ENCODE measurements at places on chromosomes 12 and 14.

DNA sequence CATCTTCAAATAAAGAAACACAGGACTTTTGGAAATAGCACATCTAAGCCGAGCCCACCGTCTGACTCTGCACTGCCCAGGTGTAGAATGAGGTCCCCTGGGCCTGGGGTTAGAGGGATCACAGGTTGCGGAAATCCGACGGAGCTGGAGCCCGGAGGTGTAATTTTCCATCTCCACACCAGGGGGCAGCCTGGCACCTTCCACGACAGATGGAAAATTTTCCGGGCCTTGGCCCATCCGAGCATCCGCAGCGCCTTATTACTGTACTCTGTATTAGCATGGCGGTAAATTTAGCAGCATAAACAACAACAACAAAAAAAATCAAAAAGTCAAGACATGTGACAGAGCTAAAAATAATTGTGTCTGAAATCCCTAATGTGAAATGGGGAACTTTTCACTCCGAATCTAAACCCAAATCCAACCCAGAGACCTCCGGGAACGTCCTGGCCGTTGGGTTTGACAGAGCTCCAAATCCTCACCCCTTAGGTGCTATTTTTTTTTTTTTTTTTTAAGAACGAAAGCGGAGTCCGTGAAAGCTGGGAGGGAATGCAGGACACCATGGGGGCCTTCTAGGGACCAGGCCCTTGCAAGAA, 93.9 kb downstream of the KSR2 start:
- DNase-seq = peak; percentile 42

DNA sequence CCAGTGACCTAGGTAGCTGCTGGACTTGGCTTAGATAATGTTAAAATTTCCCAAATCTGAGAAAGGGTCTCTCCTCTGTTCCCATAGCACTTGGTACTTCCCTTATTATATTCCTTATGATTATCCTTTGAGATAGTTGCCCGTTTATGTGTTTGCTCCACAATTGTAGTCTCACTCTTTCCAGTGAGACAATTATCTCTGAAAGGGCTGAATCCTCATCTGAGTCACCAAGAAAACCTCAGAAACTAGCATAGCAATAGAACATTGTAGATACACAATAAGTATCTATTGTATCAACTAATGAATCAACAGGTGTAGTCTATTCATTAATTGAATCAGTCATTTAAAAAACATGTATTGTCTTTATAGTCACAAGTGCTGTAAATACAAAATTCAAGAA, 119.1 kb upstream of the FAR2 start:
- DNase-seq = no peak

- no peak for DNase-seq
These were observed 78.7 kb downstream of the TXNDC16 start for GRCh38 chr14:52473557-52473956.

DNA sequence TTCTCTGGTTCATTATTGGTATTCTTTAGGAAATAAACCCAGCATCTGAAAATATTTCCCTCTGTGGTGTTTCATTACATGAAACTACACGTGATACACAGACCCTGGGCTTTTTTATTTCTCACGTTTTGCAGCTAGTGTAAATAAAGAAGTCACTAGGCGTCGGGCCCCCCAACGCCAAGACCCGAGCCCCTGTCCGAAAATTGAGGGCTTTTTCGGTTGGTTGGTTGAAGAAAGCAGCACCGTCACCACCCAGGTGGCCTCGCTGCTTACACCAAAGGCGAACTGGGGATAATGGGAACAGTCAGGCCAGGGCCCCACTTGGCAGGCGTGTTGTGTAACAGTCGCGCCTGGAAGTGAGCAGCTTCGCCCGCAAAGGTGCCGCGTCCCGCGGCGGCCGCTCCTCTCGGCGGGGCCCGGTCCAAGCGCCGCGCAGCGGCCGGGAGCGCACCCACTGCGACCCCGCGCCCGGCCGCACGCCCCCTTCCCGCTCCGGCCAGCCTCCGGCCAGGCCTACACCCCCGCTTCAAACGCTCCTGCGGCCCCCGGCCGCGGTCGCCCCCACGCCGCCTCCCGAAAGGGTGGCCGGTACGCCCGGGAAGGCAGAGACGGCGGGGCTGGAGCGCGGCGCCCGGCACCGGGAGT, 1.2 kb downstream of the DUSP16 start:
- no peak for DNase-seq

- peak; percentile 51 for DNase-seq
These were observed 63.7 kb downstream of the ZNF664 start for GRCh38 chr12:124036657-124037109.

DNA sequence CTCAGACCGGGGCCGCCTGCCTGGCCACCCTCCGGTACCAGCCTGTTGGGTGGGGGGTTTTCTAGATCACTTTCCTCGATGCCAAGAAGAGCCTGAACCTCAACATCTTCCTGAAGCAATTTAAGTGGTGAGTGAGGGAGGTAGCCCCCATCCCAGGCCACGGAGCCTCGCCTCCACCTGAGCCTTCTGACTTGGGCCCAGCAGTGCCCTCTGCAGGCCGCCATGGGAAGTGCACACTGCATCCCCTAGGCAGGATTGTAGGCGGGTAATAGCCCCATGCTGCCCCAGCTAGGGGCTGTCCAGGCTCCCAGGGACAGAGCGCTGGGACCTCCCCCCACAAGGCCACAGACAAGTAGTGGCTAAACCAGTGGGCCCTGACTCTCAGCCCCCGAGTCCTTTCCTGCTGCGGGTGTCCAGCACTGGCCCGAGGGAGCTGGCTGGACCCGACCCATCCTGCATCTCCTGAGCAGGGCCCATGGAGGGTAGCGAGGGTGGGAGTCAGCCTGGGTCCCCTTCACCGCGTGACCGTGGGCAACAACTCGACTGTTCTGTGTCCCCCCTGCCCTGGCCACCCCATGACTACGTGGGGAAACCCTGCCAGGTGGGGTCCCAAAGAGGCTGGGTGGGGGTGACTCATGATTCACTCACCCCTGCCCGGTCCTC, 15.3 kb upstream of the ADSS1 start:
- DNase-seq = peak; percentile 81

GRCh38 chr12:97132270-97132669, 225.2 kb downstream of the NEDD1 start:
- DNase-seq = no peak

GRCh38 chr12:103727638-103728037, 113.4 kb downstream of the NT5DC3 start:
- no peak for DNase-seq

- no peak for DNase-seq
These were observed 432.9 kb downstream of the VRK1 start for GRCh38 chr14:97230051-97230450.

GRCh38 chr14:75453817-75454434, 26.1 kb downstream of the JDP2 start:
- DNase-seq = no peak

- no peak for DNase-seq
These were observed 49.4 kb downstream of the DYNC1H1 start for GRCh38 chr14:102013669-102014200.

DNA sequence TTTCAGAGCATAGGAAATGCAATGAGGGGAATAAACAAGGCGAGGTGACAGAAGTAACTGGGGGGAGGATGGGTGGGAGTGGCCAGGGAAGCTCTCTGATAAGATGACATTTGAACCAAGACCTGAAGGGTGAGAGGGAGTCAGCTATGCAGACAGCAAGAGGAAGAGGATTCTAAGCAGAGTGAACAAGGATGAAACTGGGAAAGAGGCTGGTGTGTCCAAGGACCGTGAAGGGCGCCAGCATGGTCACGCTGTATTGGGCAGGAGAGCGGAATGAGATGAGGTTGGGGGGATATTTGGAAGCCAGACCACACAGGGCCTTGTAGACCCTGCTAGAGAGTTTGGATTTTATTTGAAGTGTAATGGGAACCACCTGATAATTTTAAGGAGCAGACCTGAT, 10.5 kb upstream of the PPP1R1A start:
- DNase-seq = no peak

- DNase-seq = no peak
These were observed 79.7 kb upstream of the GNG2 start for GRCh38 chr14:51780741-51781140.

DNA sequence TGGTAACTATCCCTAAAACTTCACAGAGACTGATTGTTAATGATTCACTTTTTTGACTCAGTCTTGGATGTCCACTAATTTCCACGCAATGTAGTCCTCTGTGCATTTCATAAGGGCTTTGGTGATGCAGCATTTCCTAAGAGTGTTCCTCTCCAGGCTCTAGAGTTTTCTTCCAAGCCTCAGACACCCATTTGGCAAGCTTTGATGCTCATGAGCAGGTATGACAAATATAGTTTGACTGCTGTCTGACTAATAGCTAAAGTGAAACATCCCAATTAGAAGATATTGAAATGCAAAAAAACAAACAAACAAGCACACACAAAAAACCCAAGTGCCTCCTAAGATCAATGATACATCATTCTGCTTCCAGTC, 1.5 kb upstream of the VAMP1 start:
- DNase-seq = no peak

- DNase-seq = peak; percentile 46
These were observed 17.2 kb upstream of the ARID4A start for GRCh38 chr14:58280954-58281787.

DNA sequence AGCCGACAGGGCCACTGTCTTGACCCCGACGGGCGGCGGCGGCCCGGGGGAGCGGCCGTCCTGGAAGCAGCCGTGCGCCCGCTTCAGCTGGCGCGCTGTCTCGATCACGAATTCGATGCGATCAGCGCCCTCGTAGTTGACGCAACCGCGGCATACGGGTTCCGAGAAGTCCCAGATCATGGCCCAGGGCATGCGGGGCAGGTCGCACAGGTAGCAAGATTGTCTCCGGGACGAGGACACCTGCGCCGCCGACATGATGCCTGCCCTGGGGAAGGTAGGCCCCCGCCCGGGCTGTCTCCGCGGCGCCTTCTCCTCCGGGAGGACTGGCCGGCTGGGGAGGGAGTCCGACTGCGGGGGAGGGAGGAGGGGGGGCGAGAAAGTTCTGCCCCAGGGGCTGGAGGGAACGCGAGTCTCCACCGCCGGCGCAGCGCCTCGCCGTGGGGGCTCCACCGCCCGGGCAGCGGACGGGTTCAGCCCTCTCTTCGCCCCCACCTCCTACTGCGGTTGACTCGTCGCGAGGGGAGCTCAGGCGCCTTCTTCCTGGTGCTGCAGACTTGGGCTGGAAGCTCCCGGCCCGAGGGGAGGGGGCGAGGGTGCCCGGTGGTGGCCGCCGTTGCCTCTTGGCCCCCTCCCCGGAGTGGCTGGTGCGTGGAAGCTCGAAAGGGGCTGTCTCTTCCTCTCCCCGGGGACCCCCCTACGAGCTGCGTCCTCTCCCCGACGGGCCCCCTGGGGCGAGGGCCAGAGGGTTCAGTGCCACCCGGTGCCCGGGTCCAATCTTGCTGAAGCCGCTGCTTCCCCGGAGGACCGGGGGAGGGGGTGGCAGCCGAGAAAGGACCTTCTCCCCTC, 747 bp downstream of the IRF2BPL start:
- peak; percentile 36 for DNase-seq

- DNase-seq = no peak
These were observed 237.4 kb upstream of the PWP1 start for GRCh38 chr12:107448198-107448597.

DNA sequence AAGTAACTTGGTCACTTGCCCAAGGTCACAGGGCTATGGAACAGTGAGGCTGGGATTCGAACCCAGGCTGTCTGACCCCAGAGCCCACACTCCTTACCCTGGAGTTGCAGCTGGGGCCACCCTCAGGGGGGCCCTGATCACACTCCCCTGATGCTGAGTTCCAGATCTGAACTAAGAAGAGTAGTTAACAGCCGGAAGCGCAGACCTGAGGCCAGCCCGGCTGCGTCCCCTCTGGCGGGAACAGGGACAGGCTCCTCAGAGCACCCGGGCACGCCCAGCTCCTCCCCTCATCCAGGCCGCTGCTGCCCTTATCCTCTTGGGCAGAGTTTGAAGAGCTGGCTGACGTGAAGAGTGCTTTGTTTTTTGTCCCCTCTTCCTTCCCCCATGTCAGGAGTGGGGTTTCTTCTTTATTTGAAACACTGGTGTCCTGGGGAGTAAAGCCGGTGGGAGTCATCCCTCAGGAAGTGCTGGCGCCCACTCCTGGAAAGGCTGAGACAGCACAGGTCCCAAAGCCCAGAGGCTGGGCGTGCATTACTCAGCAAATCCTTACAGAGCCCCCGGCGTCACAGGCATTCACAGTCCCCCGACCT, 8.7 kb downstream of the PHB2 start:
- peak; percentile 83 for DNase-seq

DNA sequence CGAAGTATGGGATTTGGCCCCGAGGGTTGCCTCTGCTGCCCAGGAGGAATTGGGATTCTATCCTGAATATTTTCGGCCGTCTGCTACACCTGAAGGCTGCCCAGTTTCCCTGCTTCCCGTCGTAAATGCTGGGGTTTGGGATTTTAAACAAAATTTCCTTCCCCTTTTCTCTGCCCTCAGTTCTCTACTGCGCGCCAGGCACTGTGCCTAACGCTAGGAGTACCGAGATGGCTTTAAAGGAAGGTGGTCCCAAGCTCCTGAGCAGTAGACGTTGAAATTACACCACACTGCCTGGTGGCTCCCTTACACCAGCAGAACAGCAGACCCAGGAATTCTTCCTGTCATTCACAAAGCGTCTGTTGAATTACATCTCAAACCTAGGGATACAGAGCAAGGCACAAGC, 566 bp upstream of the PRDM4 start:
- no peak for DNase-seq

- no peak for DNase-seq
These were observed 6.0 kb downstream of the GAPDH start for GRCh38 chr12:6540181-6540877.

DNA sequence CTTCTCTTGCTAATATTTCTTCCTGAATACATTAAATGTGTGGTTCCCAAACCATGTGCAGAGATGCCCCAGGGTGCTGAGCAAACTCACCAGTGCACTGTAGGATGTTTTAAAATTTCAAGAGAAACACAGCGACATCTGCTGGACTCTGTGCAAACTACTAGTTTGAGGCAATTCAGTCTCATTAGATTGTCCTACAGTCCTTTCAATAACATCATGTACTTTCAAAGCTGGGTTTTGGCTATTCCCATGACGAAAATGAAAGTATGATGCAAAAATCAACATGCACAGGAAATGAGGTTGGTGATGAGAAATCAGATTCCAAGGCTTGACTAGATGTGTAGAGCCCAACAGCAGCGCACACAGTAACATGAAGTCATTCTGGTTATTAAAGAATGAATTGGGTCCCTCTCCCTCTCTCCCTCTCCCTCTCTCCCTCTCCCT, 66.3 kb downstream of the CLIP1 start:
- peak; percentile 73 for DNase-seq

DNA sequence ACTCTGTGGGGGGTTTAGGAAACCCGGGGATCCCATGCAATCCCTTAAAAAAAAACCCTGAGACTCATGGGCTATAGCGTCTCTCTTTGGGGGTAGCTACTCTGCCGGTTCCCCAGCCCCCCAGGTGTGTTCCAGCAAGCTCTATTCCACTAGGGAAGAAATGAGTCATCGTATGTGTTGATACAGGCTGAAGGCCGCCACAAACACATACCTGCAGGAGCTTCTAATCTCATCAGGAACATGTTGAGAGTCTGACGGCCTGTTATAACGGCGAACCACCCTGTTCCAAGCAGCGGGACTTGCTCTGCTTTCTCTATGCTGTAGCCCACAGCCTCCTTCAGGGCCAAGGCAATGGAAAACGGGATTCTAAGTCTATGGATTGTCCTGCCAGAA, 977 bp upstream of the KRT5 start:
- DNase-seq = no peak

All from hematopoietic multipotent progenitor cell treated with erythropoietin and hydrocortisone succinate and interleukin-3 and kit ligand, for 15 days (in vitro differentiated cells).